ENCODE measurements at places on chromosomes 5 and 9.
A peak's percentile ranks its signal among the peaks of the same experiment; 100 is the strongest.

DNA sequence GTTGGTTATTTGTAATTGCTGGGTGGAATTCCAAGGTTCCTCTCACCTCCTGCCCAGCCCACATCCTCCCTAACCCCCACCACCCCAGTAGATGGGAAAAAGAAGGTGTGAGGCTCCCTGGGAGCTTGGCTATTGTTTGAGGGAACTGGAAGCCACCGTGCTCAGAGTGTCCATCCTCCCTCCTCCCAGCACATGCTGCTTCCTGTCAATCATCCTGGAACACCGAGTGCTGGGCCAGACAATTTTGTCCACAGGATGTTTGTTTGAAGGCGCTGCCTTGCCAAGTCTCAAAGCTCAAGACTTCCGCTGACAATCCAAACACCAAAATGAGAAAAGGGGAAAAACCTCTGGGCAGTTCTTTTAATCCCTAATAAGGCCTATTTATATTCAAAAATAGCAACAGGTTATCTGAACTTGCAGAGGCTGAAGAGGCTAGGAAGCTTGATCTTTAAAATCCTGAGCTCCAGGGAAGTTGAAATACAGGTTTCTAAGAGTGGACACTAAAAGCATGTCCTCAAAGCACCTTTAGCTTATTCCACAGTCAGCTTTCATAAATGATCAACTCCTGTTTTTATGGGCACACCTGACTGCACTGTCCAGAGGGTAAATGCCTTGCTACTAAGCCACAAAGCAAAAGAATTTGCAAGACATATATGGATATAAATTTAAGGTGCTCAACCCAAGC, 286.7 kb downstream of the NFIB start:
- DNase-seq, result no peak

GRCh38 chr9:106286249-106286648, 576.7 kb upstream of the ZNF462 start:
- no peak for DNase-seq

DNA sequence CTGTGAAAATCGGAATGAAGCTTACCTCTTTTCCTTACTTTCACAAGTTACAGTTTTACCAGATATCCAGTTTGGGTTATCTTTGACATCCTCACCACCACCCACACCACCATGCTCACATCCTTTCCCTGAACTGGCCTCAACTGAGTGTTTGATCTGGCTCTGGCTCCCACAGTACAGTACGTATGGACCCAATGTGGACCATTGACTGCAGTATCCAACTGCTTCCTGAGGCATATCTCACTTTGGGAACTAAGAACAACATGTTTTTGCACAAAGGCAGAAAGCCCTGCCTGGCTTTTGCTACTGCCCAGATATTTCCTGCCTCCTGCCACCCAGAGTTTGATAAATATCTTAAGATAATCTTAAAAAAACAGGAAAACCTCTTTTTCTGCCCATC, 1232.0 kb upstream of the CDH18 start:
- no peak for DNase-seq

- no peak for DNase-seq
These were observed 307.9 kb downstream of the SPOCK1 start for GRCh38 chr5:137191179-137191578.

DNA sequence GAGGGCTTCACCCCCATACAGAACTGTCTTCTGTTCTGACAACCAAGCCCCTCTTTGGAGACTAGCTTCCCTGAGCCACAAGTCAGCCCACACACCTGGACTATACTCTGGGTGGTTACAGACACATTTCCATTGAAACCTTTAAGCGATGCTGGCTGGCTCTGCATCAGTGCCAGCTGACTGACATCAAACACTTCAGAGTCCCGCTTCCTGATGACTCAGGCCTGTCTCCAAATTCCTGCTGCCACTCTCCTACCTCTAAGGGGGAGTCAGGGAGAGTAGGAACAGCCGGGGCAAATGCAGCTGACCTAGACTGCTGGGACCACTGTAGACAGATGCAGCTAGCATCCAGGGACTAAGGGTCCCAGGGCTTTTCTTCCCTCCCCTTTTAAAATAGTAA, 59.4 kb downstream of the SIL1 start:
- no peak for DNase-seq

DNA sequence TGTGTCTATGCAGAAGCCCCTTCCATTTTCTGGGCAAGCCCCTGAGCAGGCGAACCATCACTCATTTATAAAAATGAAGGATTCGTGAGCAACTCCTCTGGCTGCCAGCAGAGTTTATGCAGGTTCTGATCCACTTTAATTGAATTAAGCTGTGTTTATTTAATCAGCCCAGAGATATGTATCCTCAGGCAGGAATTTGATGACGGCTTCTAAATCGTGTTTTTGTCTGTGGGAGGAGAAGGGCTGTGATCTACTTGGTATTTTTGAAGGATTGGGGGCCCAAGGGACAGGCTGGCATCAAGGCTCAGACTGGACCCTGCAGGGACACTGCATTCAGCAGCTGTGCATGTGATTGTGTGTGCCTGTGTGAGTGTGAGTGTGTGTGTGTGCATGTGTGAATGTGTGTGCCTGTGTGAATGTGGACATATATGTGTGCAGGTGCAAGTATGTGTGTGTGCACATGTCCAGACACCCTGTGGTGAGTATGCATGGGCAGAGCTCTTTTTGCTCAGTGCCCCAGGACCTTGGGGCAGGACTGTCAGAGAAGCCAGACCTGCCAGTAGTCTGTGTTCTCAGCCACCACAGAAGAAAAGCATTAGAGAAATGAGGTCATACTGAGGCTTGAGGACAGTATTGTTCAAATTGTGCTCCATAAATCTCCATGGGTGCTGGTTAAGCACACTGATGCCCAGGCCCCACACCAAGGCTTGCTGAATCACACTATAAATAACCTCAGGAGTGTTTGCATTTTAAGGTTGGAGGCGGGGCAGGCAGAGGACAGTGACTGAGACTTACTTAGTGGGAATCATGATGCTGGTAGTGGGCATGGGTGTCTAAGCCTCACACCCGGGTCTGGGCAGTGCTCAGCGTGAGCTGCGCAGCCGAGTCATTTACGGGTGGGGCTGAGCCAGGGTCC, 164.0 kb downstream of the CARTPT start:
- no peak for DNase-seq

DNA sequence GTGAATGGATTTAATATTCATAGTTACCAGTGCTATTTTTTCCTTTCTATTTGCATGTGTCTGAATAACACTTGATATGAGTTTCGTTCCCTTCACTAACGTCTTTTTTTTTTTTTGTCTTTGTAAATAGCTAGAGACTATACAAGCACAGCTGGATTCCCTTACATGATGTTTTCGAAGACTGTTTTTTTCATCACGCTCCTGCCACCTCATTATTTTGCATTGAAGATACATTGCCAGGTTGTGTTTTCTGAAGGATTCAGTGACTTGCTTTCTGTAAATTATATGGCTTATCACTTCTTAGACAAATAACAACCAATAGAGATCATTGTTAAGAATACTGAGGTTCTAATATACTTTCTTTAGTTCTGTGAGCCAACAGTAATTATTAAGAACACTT, 207.5 kb downstream of the COMMD10 start:
- no peak for DNase-seq

GRCh38 chr9:101467690-101468089, 32.1 kb upstream of the ALDOB start:
- no peak for DNase-seq

DNA sequence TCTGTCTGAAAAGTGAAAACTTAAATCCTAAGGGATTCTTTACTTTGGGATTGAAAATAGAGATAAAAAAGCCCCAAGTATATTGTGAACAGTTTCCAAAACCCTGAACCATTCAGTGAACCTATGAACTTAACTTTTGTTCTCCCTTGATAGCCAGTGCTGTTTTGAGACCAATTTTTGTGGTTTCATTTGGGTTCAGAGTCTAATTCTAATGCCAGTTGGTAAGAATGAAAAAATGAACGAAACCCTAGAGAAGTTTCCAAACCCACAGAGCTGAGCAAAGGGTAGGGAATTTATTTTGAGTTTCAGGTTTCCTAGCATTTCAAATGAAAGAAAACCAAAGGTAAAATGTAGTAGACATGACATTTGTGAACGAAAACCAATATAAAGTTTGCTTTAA, 1366.8 kb downstream of the EFNA5 start:
- DNase-seq, result no peak

- no peak for DNase-seq
These were observed 257.9 kb upstream of the ADRA1B start for GRCh38 chr5:159658266-159658925.

GRCh38 chr9:34227445-34227844, 48.6 kb downstream of the UBAP1 start:
- no peak for DNase-seq

DNA sequence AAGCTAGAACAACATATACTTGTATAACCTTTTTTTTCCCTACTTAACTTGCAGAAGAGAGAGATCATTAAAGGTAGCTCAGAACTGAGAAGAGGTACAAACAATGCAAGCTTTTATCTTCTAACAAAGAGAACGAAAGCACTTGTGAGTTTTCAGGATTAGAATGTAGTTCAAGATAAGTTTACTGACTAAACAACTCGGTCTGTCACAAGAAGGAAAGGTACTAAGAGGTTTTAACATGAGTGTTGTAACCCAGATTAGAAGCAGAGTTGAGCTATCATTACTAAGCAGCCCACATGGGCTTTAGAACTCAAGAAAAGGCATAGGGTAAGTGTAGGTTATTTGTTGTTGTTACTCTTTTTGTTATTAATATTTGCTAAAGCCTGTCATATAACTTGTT, 25.2 kb downstream of the GIN1 start:
- DNase-seq, result no peak

DNA sequence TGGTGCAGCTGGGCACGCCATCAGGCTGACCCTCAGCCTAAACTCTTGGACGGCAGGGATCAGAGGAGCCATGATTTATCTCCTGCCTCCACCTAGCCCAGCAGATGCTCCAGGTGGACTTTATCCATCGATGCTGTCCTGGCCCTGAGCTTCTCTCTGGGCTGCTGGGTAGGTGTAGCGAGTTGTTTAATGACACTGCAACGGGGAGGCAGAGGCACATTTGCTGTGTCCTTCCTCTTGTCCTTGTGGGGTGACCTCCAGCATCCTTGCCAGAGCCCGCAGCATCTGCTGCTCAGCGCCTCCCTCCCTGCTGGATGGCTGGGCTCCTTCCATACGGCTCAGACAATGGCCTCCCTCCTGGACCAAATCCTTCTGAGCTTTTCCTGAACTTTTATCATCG, 103.1 kb upstream of the IRX4 start:
- DNase-seq, result no peak

GRCh38 chr5:122880170-122880689, 34.8 kb downstream of the SNX24 start:
- no peak for DNase-seq

DNA sequence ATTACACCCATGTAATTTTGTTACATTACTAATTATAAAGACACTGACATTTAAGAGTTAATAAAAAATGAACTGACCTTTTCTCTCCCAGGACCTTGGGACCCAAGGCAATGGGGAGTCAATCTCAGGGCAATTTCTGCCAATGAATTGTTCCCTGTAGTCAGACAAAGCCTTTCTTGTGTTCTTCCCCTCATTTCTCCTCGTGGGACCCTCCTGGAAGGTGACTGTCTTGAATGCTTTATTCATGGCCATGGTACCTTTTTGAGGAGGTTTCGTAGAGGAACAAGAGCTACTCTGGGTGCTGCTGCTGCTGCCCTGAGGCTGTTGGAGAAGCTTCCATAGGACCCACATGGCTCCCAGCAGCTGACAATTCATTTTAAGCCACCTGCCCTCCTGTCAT, 190.3 kb downstream of the SNX18 start:
- DNase-seq, result no peak

- DNase-seq, result peak; percentile 51
These were observed 138.1 kb downstream of the C9orf50 start for GRCh38 chr9:129482521-129483414.

GRCh38 chr9:128600099-128600498, 47.7 kb downstream of the SPTAN1 start:
- DNase-seq, result no peak

- DNase-seq, result no peak
These were observed 105.1 kb downstream of the MED10 start for GRCh38 chr5:6273090-6273735.

- no peak for DNase-seq
These were observed 1.3 kb downstream of the TRIM7 start for GRCh38 chr5:181203777-181204112.

DNA sequence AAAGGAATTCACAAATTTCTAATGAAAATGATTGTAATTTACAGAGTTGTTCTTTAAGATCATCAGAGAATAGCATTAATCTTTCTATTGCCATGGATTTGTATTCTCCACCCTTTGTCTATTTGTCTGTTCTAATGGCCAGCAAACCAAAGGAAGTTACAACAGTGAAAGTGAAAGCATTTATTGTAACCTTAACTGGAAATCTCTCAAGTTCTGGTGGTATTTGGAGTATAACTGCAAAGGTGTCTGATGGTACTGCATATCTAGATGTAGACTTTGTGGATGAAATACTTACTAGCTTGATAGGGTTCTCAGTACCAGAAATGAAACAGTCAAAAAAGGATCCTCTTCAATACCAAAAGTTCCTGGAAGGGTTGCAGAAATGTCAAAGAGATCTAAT, 21.7 kb downstream of the RMI1 start:
- peak; percentile 25 for DNase-seq

DNA sequence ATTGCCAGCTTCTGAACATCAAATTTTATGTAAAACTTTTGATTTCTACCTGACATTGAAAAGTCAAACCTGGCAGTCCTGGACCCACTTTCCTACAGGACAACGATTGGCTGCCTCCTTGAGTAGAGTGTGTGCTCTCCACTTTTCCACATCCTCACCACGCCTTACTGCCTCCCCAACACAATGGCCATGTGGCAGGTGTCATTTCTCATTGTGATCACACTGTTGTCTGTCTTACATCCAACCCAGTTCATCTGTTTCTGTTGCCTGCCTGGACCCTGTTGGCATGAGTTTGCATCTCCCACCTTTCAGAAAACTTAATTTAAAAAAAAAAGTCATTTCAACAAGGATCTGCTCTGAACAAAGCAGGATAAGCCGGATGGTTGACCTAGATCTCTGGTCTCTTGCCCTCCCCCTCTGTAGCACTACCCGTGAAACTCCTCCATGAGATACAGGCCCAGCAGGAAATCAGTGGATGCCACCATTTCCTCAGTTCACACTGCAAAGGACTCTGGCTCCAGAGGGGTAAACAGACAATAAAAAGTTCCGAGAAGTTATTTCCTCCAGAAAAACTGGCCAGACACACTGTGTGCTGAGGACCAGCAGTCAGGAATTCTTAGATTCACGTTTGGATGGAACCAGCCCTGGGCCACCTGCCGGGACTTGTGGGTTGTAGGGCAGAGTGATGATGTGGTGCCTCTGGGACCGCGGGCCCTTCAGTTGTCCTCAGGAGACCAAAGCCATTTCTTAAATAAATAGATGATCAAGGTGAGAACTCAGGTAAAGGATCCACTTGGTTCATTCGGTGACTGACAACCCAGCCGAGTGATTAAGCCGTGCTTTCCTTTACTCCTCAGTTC, 48.6 kb downstream of the AMBP start:
- DNase-seq, result no peak

- no peak for DNase-seq
These were observed 122.9 kb downstream of the BASP1 start for GRCh38 chr5:17340379-17340778.

- DNase-seq, result no peak
These were observed 31.3 kb downstream of the IPPK start for GRCh38 chr9:92638621-92639101.
